ENCODE measurements at places on chromosomes 13 and 19.

- no peaks in the 10 kb centered on the region for H3K27me3 ChIP-seq
- DNase-seq, result no peak
- no peaks in the 10 kb centered on the region for H3K4me1 ChIP-seq
- H3K4me3 ChIP-seq, result peak within 1 kb of the TSS; percentile 67
- H3K27ac ChIP-seq, result peak within 1 kb of the TSS; percentile 79
- H3K36me3 ChIP-seq, result no peaks in the 10 kb centered on the region
These were observed at the start of gene TMTC4 for GRCh38 chr13:100674572-100674871. TSS of gene TMTC4 (minus strand) at chr13:100674795. CDS start at chr13:100670362, 4,433 bp downstream.

GRCh38 chr19:570937-571565 lies 1.3 kb upstream of the BSG start:
- no peaks in the 10 kb centered on the region for H3K36me3 ChIP-seq
- H3K27ac ChIP-seq, result peak overlapping the region; percentile 78
- H3K4me1 ChIP-seq, result peaks cover 41% of the 10 kb centered on the region
- no peak for DNase-seq

- H3K27me3 ChIP-seq, result no peaks in the 10 kb centered on the region
- no peak overlapping the region for H3K4me3 ChIP-seq
- no peak overlapping the region for H3K27ac ChIP-seq
- H3K4me1 ChIP-seq, result no peaks in the 10 kb centered on the region
- H3K36me3 ChIP-seq, result no peaks in the 10 kb centered on the region
These were observed 560.1 kb downstream of the DIAPH3 start for GRCh38 chr13:59603646-59604045.

- H3K27ac ChIP-seq, result no peak overlapping the region
- DNase-seq, result no peak
- no peaks in the 10 kb centered on the region for H3K27me3 ChIP-seq
- no peaks in the 10 kb centered on the region for H3K36me3 ChIP-seq
- no peak overlapping the region for H3K4me3 ChIP-seq
These were observed 35.0 kb upstream of the RBM26 start for GRCh38 chr13:79440958-79441528.

DNA sequence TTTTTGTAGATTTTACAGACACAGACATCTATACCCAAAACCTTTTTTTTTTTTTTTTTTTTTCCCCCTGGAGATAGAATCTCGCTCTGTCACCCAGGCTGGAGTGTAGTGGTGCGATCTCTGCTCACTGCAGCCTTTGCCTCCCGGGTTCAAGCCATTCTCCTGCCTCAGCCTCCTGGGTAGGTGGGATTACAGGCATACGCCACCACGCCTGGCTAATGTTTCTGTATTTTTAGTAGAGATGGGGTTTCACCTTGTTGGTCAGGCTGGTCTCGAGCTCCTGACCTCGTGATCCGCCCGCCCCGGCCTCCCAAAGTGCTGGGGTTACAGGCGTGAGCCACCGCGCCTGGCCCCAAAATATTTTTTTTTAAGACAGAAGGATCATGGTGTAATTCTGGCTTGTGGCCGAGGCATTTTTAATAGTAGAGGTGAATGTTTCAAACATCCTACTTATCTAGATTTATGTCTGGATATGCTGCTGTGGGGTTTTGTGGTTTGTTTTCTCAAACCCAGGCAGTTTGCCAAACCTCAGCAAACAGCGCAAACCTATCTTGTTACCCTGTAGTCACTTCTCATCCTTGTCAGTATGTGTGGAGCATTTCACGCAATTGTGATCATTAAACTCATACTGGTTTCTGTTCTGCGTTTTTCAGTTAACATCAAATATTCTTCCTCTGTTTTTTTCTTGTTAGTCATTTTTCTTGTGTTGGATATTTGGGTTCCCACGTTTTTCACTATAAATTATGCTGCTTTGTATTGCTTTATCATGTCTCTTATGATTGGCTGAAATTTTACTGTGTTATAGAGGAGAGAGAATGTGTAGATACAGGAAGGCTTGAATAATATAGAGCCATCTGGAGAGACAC lies 36.2 kb upstream of the GARRE1 start:
- no peaks in the 10 kb centered on the region for H3K27me3 ChIP-seq
- peaks cover 47% of the 10 kb centered on the region for H3K36me3 ChIP-seq
- H3K4me1 ChIP-seq, result no peaks in the 10 kb centered on the region
- DNase-seq, result no peak

DNA sequence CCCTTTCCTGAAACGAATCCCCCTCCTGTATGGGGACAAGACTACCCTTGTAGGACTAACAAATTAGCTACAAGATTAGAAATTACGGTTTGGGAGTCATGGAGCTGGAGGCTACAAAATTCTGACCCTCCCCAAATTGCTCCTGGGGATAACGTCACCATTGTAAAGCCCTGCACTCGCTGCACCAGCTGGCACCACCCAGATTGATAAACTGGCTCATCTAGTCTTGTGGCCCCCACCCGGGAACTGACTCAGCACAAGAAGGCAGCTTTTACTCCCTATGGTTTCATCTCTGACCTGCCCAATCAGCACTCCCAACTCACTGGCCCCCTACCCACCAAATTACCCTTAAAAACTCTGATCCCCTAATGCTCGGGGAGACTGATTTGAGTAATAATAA lies 150.6 kb upstream of the TSC22D1 start:
- no peak for DNase-seq
- H3K4me1 ChIP-seq, result no peaks in the 10 kb centered on the region
- H3K36me3 ChIP-seq, result no peaks in the 10 kb centered on the region

GRCh38 chr13:41590643-41591042 lies 133.3 kb downstream of the RGCC start:
- H3K27me3 ChIP-seq, result no peaks in the 10 kb centered on the region
- no peak overlapping the region for H3K27ac ChIP-seq
- H3K4me3 ChIP-seq, result no peak overlapping the region
- H3K4me1 ChIP-seq, result no peaks in the 10 kb centered on the region

GRCh38 chr13:109654341-109655205 lies 131.8 kb downstream of the IRS2 start:
- H3K27ac ChIP-seq, result peak overlapping the region; percentile 48
- no peaks in the 10 kb centered on the region for H3K27me3 ChIP-seq
- H3K36me3 ChIP-seq, result no peaks in the 10 kb centered on the region
- DNase-seq, result no peak
- no peak overlapping the region for H3K4me3 ChIP-seq

- no peaks in the 10 kb centered on the region for H3K36me3 ChIP-seq
- DNase-seq, result no peak
- H3K4me3 ChIP-seq, result no peak overlapping the region
- H3K4me1 ChIP-seq, result peaks cover 6% of the 10 kb centered on the region
- no peak overlapping the region for H3K27ac ChIP-seq
These were observed 59.6 kb downstream of the GPALPP1 start for GRCh38 chr13:45048890-45049407.

DNA sequence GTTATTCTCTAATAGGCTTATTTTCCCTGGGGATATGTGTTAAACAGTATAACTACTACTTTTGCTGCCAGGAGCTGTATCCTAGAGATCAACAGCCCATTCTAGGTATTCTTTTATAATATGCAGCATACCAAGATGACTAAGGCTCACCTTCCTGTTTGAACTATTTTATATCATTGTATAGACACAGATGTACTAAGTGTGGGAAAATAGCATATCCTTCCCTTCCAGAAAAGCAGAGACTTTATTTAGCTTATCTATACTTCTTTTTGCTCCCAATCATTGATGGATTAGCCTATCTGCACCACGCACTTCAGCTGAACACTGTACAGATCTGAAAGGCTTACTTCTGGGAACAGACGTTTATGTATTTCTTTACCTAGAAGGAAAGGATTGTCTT lies 82.6 kb downstream of the MAB21L1 start:
- H3K27ac ChIP-seq, result no peak overlapping the region
- H3K4me3 ChIP-seq, result no peak overlapping the region
- no peak for DNase-seq
- H3K4me1 ChIP-seq, result peaks cover 8% of the 10 kb centered on the region
- H3K27me3 ChIP-seq, result no peaks in the 10 kb centered on the region

GRCh38 chr13:75647126-75647784 lies 11.1 kb downstream of the LMO7 start:
- DNase-seq, result no peak
- H3K27ac ChIP-seq, result no peak overlapping the region
- H3K4me3 ChIP-seq, result no peak overlapping the region
- H3K4me1 ChIP-seq, result no peaks in the 10 kb centered on the region

- peak; percentile 73 for DNase-seq
- peak overlapping the region; percentile 82 for H3K4me3 ChIP-seq
- no peaks in the 10 kb centered on the region for H3K27me3 ChIP-seq
- H3K27ac ChIP-seq, result peak overlapping the region; percentile 88
- peaks cover 25% of the 10 kb centered on the region for H3K4me1 ChIP-seq
- no peaks in the 10 kb centered on the region for H3K36me3 ChIP-seq
These were observed 1.8 kb downstream of the ETHE1 start for GRCh38 chr19:43524922-43525835.

- peak overlapping the region; percentile 77 for H3K4me3 ChIP-seq
- no peaks in the 10 kb centered on the region for H3K36me3 ChIP-seq
- no peaks in the 10 kb centered on the region for H3K4me1 ChIP-seq
- no peak for DNase-seq
These were observed 708 bp upstream of the ESD start for GRCh38 chr13:46797501-46798237.

- H3K4me1 ChIP-seq, result peaks cover 13% of the 10 kb centered on the region
- H3K27me3 ChIP-seq, result no peaks in the 10 kb centered on the region
- H3K27ac ChIP-seq, result peak overlapping the region; percentile 95
- DNase-seq, result no peak
- peak overlapping the region; percentile 82 for H3K4me3 ChIP-seq
These were observed 1.2 kb downstream of the BRCA2 start for GRCh38 chr13:32316501-32316900.

DNA sequence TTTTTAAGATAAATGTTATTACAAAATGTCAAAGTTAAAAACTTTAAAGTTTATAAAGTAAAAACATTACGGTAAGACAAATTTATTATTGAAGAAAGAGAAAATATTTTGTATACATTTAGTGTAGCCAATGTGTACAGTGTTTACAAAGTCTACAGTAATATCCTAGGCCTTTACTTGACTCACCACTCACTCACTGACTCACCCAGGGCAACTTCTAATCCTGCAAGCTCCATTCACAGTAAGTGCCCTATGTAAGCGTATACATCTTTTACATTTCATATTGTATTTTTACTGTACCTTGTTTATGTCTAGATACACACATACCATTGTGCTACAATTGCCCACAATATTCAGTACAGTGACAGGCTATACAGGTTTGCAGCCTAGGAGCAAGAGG lies 448.2 kb downstream of the KCTD12 start:
- H3K4me3 ChIP-seq, result no peak overlapping the region
- H3K36me3 ChIP-seq, result no peaks in the 10 kb centered on the region
- no peak for DNase-seq
- no peaks in the 10 kb centered on the region for H3K27me3 ChIP-seq

DNA sequence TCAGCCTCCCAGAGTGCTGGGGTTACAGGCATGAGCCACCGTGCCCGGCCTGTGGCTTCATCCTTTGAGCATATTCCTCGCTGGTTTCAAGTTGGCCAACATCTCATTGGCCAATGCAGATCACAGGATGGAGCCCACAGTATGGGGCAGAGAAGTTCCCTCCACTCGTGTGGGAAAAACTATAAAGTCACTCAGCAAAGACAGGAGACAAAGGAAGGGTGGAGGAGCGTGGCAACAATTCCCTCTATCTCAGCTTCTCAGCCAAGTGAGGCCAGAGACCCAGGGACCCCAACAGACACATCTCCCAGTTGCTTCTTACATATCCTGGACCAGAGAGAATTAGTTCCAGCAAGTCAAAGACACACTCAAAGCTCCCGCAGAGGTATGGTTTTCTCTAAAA lies 184.6 kb upstream of the SOX1 start:
- H3K27me3 ChIP-seq, result no peaks in the 10 kb centered on the region
- no peaks in the 10 kb centered on the region for H3K36me3 ChIP-seq
- no peaks in the 10 kb centered on the region for H3K4me1 ChIP-seq
- H3K4me3 ChIP-seq, result no peak overlapping the region

GRCh38 chr13:21913010-21913409 lies 242.1 kb downstream of the FGF9 start:
- no peak overlapping the region for H3K27ac ChIP-seq
- H3K36me3 ChIP-seq, result no peaks in the 10 kb centered on the region
- no peaks in the 10 kb centered on the region for H3K4me1 ChIP-seq
- no peak for DNase-seq

DNA sequence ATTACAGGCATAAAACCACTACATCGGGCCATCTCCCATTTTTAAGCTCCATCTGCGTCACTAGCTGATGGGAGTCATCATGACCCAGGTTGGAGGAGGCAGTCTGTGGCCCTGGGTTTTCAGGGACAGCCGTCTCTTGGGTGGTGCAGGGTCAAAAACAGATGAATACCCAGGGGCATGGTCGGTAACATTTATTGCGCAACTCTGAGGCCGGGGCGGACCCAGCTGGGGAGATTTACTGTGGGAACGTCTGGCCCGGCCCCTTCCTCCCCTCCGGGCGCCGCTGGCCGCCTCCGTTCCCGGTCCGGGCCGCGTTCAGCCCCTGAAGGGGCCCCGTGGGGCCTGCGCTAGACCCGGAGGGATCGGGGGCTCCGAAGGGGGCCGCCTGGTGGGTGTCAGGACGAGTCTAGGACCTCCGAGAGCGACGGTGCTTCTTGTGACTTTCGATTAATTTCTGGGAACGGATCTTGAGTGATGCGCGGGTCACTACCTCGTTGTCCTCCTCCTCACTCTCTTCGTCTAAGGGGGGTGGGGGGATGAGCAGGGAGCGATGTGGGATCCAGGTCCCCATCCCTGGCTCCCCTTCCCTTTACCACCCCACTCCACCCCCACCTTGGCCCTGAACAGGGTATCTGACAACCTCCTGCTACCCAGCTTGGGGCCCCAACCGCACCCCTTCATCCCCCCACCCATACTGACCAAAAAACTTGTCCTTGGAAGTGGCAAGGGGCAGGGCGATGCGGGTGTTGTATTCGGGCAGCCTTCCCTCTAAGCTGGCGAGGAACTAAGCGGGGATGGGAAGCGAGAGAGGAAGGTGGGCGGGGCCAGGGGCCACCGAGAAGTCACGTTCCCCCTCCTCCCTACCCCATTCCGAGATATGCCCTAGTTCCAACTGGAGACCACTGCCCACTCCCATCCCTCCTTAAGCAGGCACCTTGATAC lies 1.6 kb upstream of the RGL3 start:
- H3K27ac ChIP-seq, result peak overlapping the region; percentile 83
- H3K4me3 ChIP-seq, result peak overlapping the region; percentile 35
- no peaks in the 10 kb centered on the region for H3K36me3 ChIP-seq
- H3K4me1 ChIP-seq, result peaks cover 54% of the 10 kb centered on the region

GRCh38 chr19:40502647-40503319 lies 36.0 kb downstream of the SPTBN4 start:
- no peaks in the 10 kb centered on the region for H3K36me3 ChIP-seq
- no peak overlapping the region for H3K27ac ChIP-seq
- H3K4me1 ChIP-seq, result no peaks in the 10 kb centered on the region
- no peak overlapping the region for H3K4me3 ChIP-seq

DNA sequence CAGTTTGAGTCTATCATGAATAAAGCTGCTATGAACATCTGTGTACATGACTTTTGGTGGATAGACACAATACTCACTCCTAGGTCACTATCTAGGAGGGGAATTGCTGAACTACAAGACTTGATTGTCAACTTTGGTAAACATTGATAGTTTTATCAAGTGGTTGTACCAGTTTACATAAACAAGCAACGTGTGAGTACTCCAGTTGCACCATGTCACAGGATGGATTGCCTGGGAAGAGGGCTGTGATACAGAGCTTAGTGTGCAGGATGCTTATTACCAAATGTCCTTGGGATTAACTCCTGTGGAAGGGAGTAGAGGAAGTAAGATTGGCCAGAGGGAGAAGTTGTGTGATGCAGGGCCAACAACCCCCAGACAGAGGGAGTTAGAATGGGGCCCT lies 37.7 kb downstream of the RAP2A start:
- no peak overlapping the region for H3K4me3 ChIP-seq
- no peaks in the 10 kb centered on the region for H3K36me3 ChIP-seq
- no peak for DNase-seq
- no peaks in the 10 kb centered on the region for H3K27me3 ChIP-seq
- no peaks in the 10 kb centered on the region for H3K4me1 ChIP-seq
- H3K27ac ChIP-seq, result no peak overlapping the region

- no peak overlapping the region for H3K27ac ChIP-seq
- no peak for DNase-seq
- no peak overlapping the region for H3K4me3 ChIP-seq
- peaks cover 28% of the 10 kb centered on the region for H3K36me3 ChIP-seq
- H3K4me1 ChIP-seq, result no peaks in the 10 kb centered on the region
These were observed 10.2 kb downstream of the NFKBID start for GRCh38 chr19:35890113-35890650.
